GM12892 (cell line): ENCODE measurements at places on chromosomes 6 and 20.

DNA sequence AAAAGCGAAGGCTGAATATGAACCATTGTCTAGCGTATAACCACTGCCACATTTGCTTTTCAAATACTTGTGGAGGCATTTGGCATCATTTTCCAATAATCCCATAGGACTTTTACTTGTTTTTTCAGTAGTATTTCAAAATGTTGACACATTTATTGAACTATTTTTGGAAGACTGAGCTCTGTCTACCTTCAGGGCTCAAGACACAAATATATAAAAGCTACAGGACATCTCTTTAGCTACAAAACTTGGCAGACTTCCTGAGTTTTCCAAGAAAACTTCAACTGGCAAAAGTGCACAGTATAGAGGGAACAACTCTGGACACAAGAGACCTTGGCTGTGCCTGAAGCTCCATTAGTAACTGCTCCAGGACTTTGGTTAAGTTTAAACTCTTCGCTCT lies 13.4 kb downstream of the EPB41L2 start:
- no peak for DNase-seq

DNA sequence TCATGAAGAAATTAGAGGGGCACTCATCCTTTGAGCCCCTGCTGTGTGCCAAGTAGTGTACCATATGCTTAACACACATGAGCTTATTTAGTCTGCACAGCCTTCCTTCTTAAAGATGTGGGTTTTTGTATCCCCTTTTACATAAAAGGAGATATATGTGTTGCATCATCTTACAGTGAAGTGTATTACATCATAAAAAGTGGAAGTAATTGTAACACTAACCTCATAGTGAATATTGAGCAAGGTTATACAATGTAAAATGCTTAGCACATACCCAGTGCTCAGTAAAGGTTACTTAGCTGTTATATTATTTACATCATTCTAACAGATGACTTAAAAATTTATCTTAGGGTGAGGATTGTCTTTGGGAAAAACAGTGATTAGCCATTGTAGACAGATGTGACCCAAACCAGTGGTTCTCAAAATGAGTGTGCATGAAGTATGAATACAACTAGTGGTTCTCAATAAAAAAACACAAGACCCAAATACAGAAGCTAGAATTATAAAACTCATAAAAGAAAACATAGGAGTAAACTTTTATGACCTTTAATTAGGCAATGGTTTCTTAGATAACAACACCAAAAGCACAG lies 3.8 kb upstream of the PIGU start:
- DNase-seq, result no peak

- no peak for DNase-seq
Measured at GRCh38 chr6:106618324-106618723, 11.0 kb downstream of the RTN4IP1 start.

DNA sequence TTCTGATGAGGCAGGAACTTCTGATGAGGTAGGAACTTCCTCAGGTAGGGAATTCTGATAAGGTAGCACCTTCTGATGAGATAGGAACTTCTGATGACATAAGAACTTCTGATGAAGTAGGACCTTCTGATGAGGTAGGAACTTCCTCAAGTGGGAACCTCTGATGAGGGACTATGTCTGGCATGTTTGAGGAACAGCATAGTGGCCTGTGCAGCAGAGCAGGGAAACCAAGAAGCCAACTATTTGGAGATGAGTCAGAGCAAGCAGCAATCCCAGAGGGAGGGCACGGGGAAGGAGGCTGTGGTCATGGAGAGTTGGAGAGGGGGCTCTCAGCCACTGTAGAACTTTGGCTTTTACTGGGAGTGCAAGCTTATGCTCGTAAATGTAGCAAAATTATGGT lies 132.4 kb downstream of the CFAP61 start:
- no peak for DNase-seq

- no peak for DNase-seq
Measured at GRCh38 chr6:14703586-14703985, 542.3 kb upstream of the JARID2 start.

- no peak for DNase-seq
Measured at GRCh38 chr6:154447954-154448353, 62.5 kb downstream of the CNKSR3 start.

GRCh38 chr6:62614442-62614841 lies 328.4 kb upstream of the KHDRBS2 start:
- DNase-seq, result no peak

GRCh38 chr6:73727114-73727513 lies 31.1 kb downstream of the CD109 start:
- no peak for DNase-seq

DNA sequence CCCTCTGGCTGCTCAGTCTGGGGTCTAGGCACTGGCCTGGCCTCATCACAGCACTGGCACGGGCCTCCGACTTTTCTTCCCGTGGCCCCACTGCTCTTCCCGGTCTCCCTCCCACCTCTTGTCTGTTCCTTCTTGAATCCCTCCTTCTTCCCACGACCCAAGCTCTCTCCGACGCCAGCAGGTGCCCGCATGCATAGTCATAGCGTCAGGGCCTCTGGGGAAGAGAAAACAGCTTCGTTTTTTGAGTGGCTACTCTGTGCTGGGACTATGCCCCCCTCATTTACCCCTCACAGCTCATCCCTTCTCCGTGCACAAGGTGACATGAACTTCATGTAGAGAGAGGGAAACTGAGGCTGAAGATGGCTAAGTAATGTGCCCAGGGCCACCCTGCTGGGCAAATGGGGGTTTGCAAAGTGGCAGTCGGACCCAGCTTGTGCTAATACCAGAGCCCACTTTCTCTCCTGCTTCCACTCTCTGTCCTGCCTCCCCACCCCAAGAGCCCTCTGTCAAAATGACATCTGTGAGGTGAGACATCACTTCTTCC lies 59.2 kb downstream of the SYNJ2 start:
- DNase-seq, result no peak

GRCh38 chr6:77180326-77180725 lies 283.0 kb downstream of the HTR1B start:
- DNase-seq, result no peak

GRCh38 chr6:44500074-44500473 lies 112.6 kb downstream of the CDC5L start:
- no peak for DNase-seq

DNA sequence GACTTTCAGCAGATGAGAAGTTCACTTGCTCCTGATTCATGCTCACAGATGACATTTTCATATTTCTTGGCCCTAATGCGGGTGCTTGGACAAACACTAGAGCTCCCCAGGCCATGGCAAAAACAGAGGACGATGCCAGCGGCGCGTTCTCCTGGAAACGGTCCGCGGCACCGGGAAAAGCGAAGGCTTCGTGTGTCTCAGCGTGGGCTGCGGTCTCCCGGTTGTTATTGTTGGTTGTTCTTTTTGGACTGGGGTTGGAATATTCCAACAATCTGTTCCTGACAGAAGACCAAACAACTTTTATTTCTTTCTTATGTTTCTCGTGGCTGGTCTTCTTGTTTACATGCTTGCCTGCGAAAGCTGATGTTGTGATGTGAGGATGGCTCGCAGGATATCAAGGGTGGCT lies 46.8 kb upstream of the NEDD9 start:
- no peak for DNase-seq

GRCh38 chr6:105276374-105276773 lies 96.6 kb upstream of the POPDC3 start:
- no peak for DNase-seq

GRCh38 chr6:3769610-3770009 lies 18.1 kb upstream of the PXDC1 start:
- no peak for DNase-seq

GRCh38 chr6:5249451-5250122 lies 11.2 kb downstream of the LYRM4 start:
- no peak for DNase-seq

DNA sequence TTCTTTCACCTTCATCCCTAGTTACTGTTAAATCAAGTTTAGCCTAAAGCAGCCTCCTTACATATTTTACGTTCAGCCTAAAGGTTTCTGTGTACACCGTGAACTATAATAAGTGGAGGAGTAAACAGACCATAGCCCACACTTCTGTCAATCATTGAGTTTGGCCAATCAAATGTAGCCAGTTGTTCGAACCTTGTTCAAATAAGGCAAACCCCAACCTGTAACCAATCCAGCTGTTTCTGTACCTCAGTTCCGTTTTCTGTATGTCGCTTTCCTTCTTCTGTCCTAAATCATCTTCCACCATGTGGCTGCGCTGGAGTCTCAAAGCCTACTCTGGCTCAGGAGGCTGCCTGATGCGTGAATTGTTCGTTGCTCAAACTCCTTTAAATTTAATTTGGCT lies 1.8 kb upstream of the FBXO30 start:
- DNase-seq, result no peak
